ENCODE measurements at places on chromosomes 16 and 17.

- DNase-seq, result no peak
Observed at GRCh38 chr16:12057266-12057665, 80.7 kb downstream of the SNX29 start.

DNA sequence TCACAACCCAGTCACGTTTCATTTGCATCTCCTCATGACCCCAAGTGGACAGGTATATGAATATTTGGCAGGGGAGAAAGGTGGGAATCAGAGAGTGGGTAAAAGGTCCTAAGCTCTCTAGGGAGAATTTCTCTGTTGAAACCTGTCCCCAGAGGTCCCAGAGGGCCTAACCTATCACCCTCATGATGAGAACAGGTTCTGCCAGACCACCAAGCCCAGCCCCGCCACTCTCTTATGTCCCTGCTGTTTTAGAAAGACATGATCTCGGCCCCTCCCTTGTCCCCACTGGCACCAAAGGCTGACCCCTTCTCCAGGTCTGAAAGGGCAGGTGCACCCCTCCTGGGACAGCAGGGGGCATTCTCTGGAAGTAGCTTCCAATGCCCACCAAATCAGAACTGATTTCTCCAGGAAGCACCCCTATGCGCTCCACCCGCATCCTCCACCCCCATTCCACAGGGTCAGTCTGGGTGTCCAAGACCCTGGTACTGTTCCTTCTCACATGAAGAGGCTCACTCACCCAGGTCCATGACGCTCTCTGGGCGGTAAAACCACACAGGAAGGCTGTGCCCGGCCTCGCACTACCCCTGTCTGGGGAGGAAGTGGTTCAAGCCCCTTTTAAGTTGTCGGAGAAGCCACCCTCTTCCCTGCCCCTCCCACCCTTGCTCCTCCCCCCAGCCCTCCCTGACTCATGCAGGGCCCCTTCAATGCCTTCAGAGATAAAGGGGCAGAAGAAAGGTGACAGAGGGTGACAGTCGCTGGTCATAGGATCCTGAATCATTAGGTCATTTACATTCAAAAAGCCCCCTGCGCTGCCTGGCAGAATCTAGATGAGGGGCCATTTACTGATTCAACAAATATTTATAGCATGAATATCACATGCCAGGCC lies at the start of gene CCR7:
TSS of gene CCR7 (minus strand) at position 590 of the 886 bp plus-strand sequence. CDS start at position 527, 63 bp downstream.
- DNase-seq, result no peak

- DNase-seq, result no peak
Observed at GRCh38 chr17:17062866-17063265, 20.6 kb downstream of the MPRIP start.

GRCh38 chr16:59385959-59386358 lies 651.8 kb upstream of the GOT2 start:
- no peak for DNase-seq

- DNase-seq, result no peak
Observed at GRCh38 chr17:227946-228615, 46.6 kb upstream of the DOC2B start.

DNA sequence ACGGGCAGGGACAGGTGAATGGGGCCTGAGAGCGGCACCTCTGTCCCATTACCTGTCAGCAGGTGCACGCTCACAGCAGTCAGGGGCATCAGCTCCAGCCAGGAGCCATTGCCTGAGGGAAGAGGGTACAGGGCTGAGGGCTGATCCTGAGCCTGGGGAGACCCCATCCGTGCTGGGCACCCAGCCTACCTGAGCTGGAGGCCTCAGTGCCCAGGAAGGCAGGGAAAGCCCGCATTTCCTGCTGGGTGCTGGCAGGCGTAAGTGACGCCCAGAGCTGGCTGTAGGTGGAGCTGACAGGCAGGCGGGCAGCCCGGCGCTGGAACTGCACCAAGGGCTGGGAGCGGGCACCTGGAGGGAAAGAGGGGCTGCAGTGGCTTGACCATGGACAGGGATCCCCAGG lies 7.4 kb downstream of the FAM171A2 start:
- no peak for DNase-seq

DNA sequence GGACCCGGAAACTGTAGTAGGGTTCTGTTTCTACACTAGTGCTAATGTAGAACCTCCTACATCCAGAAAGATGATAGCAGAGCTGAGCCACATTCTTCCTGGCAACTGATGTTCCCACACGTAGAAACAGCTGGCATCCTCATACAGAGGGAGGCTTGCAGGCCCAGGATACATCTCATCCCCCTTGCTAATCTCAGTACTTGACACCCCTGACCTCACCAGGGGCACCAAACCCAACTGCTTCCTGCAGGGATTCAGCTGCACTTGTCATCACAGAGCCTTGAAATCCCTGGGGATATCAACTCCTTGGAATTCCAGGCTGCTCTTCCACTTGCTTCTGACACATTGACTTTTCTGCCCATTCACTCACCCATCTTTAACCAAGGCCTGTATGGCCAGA lies 75.2 kb upstream of the HSBP1 start:
- no peak for DNase-seq

GRCh38 chr16:79409978-79410377 lies 190.6 kb downstream of the MAF start:
- no peak for DNase-seq

DNA sequence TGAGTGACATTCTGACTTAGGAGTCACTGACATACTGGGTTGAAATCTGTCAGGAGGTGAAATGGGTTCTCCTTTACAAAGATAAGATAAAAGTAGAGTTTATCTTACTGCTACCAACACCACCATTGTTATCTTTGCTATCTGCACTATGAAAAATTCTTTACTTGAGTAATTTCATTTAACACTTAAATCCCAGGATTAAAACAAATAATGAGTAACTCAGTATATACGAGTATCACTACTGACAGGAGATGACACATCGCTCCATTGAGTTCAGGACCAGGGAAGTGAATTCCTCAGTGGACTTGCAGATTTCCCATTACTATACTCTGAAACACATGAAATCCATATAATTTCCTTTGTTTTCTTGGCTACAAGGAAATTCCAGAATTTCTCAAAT lies 242.1 kb upstream of the NLRP1 start:
- no peak for DNase-seq

DNA sequence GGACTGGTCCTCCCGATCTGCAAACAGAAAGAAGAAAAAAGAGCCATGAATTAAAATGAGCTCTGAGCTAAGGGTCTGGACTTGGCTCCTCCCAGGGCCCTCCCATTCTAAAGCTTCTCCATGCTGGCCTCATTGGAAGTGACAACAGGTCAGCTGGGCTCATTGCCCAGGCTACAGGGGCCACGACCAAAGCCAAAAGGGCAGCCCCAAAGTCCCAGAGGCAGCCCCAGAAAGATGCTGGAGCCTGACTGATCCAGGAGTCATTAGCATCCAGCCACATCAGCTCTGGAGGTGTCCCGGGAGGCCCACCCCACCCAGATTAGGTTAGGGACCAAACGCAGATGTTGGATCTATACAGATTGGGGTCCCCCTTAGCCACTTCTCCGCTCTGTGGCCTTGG lies 58.2 kb downstream of the MYH11 start:
- DNase-seq, result no peak

DNA sequence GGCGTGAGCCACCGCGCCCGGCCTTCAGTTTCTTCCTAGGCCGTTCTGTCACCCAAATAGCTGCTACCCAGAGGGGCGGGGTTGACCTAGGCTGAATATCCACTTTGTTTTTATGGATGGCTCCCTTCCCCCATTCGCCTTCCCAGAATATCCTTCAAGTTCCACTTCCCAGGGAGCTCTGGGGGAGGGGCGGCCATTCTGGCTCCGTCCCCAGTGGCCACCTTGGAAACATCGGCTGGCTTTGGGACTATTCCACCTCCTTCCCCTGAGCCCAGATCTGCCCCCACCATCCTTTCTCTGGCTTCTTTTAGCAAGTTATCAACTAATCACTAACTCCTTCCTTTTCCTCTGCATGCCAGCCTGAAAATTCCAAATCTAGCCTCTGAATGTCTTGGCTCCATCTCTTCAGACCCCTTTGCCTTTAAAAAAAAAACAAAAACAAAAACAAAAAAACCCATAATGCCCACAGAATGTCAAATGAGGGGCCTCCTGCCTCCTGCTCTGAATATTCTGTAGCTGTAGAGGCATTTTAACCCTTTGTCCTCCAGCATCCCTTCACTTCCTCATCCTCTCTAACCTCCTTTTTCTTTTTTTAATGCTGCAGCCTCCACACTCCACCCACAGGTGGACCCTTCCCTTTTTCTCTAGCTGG lies 6.4 kb downstream of the ATP1B2 start:
- no peak for DNase-seq

- no peak for DNase-seq
Observed at GRCh38 chr17:2251098-2251497, 52.5 kb downstream of the SMG6 start.

- DNase-seq, result no peak
Observed at GRCh38 chr17:81291662-81292061, 3.4 kb downstream of the SLC38A10 start.

Measured in cerebellar nuclear complex (tissue), 1 donor.